ENCODE measurements at places on chromosomes 5 and 9.

GRCh38 chr9:97766092-97766491 lies 69.0 kb upstream of the XPA start:
- H3K4me1 ChIP-seq: no peaks in the 10 kb centered on the region
- H3K36me3 ChIP-seq: no peaks in the 10 kb centered on the region
- H3K27me3 ChIP-seq: peaks cover 25% of the 10 kb centered on the region
- no peak for DNase-seq

- peak within 1 kb of the TSS; percentile 56 for H3K27ac ChIP-seq
- peaks cover 60% of the 10 kb centered on the region for H3K36me3 ChIP-seq
- H3K4me3 ChIP-seq: peak within 1 kb of the TSS; percentile 86
- DNase-seq: peak; percentile 91
Measured at GRCh38 chr9:127785933-127786772, at the start of gene CDK9. Gene CDK9 (plus strand): TSS chr9:127786034. CDS start chr9:127786149, 115 bp downstream.

DNA sequence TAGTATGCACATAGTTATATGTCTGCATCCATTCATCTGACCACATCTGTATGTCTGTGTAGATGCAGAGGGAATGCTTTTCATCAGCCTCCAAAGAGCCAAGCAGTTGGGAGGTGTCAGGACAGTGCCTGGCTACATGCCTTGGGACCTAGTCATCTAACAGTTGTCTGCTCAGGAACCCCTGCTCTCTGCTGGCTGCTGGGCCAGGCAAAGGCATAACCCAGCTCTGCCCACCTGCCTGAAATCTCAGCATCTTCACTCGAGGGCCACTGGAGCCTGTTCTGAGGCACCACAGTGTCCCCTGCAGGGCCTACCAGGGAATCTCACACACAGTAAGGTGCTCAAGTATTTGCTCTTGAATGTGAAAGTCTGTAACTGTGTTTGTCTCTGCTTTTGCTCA lies 3.7 kb downstream of the C9orf50 start:
- peaks cover 7% of the 10 kb centered on the region for H3K36me3 ChIP-seq
- H3K27me3 ChIP-seq: no peaks in the 10 kb centered on the region
- H3K4me1 ChIP-seq: no peaks in the 10 kb centered on the region
- DNase-seq: peak; percentile 44

- H3K4me1 ChIP-seq: no peaks in the 10 kb centered on the region
- no peak overlapping the region for H3K27ac ChIP-seq
- no peaks in the 10 kb centered on the region for H3K36me3 ChIP-seq
- no peak overlapping the region for H3K4me3 ChIP-seq
- no peak for DNase-seq
Measured at GRCh38 chr9:131986576-131986975, 93.1 kb downstream of the MED27 start.

- peak; percentile 28 for DNase-seq
- peaks cover 15% of the 10 kb centered on the region for H3K36me3 ChIP-seq
- H3K4me1 ChIP-seq: no peaks in the 10 kb centered on the region
- peak overlapping the region; percentile 86 for H3K4me3 ChIP-seq
Measured at GRCh38 chr5:115179394-115180164, 9.9 kb upstream of the TRIM36 start.

DNA sequence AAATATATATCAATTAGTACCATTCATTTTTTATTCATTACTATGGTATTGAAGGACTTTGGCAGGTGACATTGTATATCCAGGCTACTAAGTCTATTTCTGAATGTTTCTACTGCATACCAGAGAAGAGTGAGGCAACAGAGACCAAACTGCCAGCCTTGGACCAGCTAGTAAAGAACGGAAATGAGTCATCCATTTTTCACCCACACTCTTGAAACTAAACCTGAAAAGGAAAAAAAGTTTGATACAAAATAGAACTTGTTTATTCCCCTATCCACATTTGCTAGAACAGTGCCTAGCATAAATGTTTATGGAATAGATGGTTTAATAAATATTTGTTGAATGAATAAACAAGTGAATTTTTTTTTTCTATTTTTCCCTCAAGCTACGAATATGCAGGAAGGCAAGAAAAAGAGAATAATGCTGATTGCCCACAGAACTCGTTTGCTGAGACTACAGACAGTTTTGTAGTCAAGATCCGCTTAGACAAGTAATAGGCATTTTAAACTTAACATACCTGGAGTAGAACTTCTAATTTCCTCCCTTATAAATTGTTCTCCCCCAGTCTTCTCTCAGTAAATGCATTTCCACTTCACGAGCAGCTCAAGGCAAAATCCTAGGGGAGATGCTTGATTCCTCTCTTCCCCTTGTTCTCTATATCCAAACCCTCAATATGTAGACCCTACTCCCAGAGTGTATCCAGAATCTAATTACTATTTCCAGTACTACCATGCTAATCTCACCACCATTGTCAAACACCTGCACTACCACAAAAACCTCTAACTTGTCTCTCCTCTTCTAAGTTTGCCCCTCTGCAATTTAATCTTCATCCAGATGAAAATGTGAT lies 146.2 kb upstream of the RASA1 start:
- peak overlapping the region; percentile 89 for H3K27ac ChIP-seq
- H3K4me3 ChIP-seq: peak overlapping the region; percentile 25
- DNase-seq: peak; percentile 60
- H3K4me1 ChIP-seq: peaks cover 56% of the 10 kb centered on the region
- H3K27me3 ChIP-seq: no peaks in the 10 kb centered on the region

- H3K4me3 ChIP-seq: no peak overlapping the region
- peaks cover 24% of the 10 kb centered on the region for H3K4me1 ChIP-seq
- H3K27ac ChIP-seq: no peak overlapping the region
Measured at GRCh38 chr9:97807681-97808080, 45.3 kb upstream of the FOXE1 start.

DNA sequence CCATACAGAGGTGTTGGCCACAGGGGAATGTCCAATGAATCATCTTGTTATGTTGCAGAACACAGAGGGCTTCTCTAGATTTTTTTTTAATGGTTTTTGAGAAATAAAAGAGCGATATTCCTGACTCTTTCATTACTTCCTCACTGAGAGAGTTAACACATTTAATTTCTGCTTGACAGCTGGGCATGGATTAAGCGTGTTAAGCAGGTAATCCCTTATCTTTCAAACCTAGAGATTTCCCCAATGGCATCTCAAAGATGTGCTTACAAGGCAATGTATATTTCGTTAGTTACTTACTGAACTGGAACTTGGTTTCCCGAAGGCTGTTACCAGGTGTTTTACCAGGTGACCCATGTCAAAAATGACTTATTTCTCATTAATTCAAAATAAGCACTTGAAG lies 21.8 kb upstream of the ADCY2 start:
- H3K27me3 ChIP-seq: no peaks in the 10 kb centered on the region
- no peaks in the 10 kb centered on the region for H3K36me3 ChIP-seq
- no peak overlapping the region for H3K27ac ChIP-seq
- no peak overlapping the region for H3K4me3 ChIP-seq
- no peaks in the 10 kb centered on the region for H3K4me1 ChIP-seq

DNA sequence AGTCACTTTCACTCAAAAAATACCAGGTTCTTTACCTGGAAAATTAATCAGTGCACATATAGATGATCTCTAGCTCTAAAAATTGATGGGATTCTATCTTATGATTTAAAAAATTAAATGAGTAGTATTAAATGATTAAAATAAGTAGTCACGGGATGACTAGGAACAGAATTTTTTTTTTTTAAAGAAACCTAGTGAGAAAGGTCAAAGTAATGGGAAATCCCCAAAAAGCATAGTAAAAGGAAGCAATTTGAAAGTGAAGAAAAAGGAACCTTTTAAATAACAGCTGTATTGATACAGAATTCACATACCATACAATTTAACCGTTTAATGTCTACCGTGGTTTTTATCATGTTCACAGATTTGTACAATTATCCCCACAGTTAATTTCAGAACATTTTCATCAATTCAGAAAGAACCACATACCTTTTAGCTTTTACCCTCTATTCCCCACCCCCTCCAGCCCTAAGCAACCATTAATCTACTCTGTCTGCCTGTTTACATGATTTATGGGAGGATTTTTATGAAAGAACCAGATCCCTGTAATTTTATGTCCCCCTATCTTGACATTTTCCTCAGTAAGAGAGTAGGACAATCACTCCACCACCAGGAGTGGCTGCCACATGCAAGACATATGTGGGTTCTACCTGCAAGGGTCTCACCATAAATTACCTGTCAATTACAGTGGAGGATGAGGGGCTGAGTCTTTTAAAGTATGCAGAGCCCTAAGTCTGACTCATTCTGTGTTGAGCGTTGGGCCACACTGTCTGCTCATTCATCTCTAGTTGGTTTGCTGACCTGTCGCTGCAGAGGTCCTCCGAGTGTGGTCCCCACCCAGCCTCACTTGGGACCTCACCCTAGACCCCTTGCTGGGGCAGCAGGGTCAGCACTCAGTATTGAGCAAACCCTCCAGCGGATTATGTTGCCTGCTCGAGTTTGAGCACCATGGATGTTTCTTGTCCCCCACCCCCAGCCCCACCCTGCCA lies 16.0 kb downstream of the ANKRD33B start:
- DNase-seq: no peak
- no peak overlapping the region for H3K4me3 ChIP-seq
- peaks cover 15% of the 10 kb centered on the region for H3K4me1 ChIP-seq
- H3K27me3 ChIP-seq: no peaks in the 10 kb centered on the region
